NCI-H524 (cell line): ENCODE measurements at places on chromosomes 5 and 9.

GRCh38 chr5:122195802-122196394, 66.6 kb downstream of the ZNF474 start:
- peak; percentile 55 for DNase-seq

DNA sequence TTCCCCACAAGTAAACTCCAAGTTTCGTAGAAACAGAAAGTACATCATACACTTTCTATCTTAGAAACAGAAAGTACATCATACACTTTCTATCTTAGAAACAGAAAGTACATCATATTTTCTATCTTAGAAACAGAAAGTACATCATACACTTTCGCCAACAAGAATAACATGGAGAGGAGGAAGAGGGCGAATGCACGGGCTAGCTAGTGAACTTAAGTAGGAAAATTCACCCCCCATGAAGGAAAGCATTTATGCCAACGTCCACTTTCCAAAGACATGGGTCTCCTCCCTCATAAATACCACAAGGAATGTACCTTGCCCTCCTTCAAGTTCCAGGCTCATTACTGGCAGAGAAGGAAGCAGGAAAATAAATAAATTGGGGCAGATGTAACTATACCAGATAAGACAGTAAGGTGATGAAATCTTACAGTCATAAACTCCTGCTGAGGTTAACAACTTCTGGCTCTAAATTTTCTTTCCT, 64.7 kb downstream of the FRMD3 start:
- no peak for DNase-seq

DNA sequence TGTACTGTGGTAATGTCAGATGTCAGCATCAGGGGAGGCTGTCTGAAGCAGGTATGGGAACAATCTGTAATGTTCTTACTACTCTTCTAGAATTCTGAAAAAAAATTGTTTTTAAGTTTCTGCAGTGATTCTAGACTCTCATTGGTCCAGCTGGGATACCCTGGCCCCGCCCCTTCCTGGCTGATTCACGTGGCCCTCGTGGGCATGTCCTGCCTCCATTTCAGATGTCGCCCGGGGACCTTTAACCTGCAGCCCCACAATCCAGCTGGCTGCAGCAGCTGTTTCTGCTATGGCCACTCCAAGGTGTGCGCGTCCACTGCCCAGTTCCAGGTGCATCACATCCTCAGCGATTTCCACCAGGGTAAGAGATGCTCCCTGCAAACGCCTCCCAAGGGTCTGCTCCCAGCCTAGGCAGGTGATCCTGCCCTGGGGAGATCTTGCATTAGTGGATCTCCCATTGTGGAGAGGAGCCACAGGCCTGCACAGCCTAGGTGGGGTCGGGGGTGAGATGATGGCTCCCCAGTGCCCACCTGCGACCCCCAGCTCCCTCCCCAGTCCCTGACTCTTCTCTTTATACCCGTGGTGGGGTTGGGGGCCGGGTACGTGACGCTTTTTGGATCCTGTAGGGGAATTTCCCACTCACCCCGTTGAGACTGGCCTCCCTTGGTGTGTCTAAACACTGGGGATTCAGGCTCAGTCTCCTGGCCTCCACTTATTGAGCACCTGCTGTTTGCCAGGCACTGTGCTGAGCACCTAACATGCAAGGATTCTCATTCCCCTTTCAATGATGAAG, 36.5 kb downstream of the LAMC3 start:
- DNase-seq = no peak

GRCh38 chr5:177491429-177491945, 5.9 kb downstream of the PDLIM7 start:
- peak; percentile 15 for DNase-seq

- no peak for DNase-seq
Measured at GRCh38 chr9:123445116-123445515, 89.1 kb downstream of the CRB2 start.
